ENCODE measurements at places on chromosomes 4 and X.

- peak; percentile 63 for DNase-seq
These were observed 56.4 kb upstream of the XIAP start for GRCh38 chrX:123803331-123803983.

- no peak for DNase-seq
These were observed 14.9 kb downstream of the VBP1 start for GRCh38 chrX:155231163-155231562.

DNA sequence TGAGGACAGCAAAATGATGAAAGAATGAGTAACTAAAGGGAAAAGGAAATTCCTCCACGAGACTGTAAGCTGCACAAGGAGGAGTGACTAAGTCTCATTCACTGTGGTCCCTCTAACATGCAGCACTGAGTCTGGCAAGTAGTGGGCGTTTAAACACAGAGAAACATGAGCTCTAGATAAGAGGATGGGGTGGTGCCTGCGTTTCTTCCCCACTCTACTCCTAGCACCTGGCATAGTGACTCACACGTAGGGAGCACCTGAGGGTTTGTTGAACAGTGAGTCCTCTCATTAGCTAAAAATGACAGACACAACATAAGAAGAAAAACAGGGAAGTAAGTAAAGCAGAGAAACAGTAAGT lies 105.8 kb upstream of the CBR4 start:
- DNase-seq, result no peak

DNA sequence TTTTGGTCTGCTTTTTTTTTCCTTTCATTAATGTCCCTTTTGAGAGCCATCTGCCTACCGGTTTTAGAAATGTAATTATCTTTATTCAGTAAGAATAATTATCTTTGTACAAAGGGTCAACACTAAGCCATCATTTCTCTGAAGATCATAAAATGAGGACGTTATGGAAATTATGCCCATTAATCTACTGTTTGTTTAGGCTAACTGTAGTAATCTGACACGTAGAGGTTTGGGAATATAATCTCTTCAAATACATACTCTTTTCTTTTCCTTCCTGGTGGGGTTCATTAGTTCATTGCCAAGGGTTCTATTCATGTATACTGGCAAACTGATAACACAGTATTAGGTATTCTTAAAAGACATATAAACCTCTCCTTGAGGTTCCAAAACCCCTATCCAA lies 3.8 kb upstream of the HSD17B13 start:
- no peak for DNase-seq

DNA sequence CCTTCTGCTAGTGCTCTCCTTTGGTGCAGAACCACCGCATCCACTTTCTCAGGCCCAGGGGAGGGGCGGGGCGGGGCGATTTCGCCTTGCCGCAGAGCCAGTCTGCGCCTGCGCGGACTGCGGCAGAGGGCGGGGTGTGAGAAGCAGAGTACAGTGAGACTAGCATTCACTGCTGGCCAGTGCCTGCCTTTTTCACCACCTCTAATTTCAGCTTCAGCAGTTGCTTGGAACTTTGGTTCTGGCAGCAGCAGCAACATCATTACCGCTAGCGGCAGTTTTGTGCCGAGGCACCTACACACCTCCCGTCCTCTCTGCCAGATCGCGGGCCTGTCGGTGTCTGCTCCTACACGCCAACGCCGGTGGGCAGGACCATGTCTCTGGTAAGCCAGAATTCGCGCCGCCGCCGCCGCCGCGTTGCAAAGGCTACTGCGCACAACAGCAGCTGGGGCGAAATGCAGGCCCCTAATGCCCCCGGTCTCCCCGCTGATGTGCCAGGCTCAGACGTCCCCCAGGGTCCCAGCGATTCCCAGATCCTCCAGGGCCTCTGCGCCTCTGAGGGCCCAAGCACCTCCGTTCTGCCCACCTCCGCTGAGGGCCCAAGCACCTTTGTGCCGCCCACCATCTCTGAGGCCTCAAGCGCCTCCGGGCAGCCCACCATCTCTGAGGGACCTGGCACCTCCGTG lies at the start of gene MAGEE1:
Gene MAGEE1, plus strand, starts transcription at position 151 of the 683 bp plus-strand sequence. Its CDS starts 221 bp downstream, at position 372.
- peak; percentile 77 for DNase-seq

DNA sequence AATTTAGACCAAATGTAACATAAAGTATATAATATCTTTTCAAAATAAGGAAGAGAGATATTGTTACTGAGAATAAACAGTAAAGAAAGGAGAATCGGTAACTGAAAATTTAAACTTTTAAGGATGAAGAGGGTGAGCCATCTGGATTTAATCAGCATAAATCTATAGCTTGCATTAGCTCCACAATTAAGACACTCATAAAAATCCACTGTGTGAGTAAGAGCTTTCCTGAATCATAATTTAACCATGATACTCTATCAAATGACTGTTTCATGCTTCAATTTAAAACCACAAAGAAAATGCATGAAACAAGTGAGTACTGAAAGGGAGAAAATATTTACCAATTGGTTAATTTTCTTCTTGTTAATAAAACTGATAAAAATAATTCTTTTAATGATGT lies 951.5 kb upstream of the SLIT2 start:
- no peak for DNase-seq

GRCh38 chrX:39898147-39898546 lies 199.6 kb downstream of the BCOR start:
- DNase-seq, result no peak

GRCh38 chr4:5717449-5718158 lies 6.6 kb downstream of the EVC start:
- DNase-seq, result no peak

DNA sequence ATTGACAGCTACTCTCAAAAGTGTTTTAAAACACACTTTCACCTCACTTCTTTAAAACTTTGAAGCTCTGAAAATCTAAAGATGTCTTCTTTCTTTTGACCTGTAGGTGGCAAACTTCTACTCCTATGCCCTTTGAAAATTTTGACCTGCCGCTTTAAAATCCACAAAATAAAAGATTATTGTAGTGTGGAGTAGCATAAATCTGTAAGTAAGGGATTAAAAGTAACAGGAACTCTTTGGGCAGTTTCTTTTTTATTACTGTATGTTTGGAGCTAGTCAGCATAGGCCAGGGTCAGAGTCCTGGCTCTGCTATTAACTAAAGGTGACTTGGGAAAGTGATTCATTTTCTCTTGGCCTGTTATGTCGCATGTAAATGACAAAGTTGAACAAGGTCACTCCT lies 25.5 kb downstream of the BBS12 start:
- DNase-seq, result peak; percentile 7
